ENCODE measurements at places on chromosomes 4 and X.

- DNase-seq = no peak
These were observed 138.9 kb downstream of the NPNT start for GRCh38 chr4:106034220-106034619.

- DNase-seq = no peak
These were observed 22.0 kb downstream of the AFAP1 start for GRCh38 chr4:7917669-7918068.

DNA sequence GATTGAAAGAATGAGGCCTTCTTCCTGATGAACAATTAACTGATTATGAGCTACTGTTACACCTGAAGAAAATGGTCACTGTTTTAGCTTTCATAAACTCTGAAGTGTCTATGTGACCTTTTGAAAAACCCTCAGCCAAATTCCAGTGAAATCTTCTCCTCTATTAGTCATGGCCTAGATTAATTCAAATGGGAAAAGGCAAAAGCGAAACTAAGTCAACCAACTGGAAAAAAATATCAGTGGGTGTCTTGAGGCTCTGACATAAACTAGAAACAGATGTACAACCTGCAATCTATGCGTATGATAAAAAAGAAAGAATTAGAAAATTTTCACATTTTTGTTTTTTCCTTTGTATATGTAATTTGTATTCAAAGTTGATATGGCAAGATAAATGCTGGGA is 169.4 kb upstream of the BANK1 start:
- DNase-seq = no peak

DNA sequence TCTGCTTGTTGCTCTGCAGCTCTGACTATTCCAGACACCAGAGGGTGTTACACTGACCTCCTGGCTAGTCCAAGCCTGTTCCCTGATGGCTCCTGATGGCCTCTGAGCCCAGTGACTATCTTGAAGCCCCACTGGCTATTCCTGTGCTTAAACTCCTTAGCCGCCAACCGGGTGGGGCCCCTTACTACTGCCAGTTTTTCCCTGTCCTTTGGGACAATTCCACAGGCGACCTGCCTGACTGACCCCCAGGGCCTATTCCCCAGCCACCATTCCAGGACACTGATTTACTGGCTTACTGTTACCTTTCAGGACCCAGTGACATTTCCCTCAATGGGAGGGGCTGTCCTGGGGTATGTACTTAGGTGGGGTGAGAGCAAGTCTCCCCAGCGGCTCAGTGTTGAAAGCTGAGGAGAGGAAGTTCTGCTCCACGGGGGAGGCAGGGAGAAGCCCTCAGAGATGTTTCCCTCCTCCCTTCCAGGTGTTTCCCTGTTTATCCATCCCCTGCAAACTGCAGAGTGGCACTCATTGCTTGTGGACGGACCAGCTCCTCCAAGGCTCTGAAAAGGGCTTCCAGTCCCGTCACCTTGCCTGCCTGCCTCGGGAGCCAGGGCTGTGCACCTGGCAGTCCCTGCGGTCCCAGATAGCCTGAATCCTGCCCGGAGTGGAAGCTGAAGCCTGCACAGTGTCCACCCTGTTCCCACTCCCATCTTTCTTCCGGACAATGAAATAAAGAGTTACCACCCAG is 4.0 kb downstream of the TIMP1 start:
- DNase-seq = no peak
